ENCODE measurements at places on chromosomes 7 and 10. TPM values are rescaled to one million over a fixed set of nuclear protein-coding genes. Genes with fewer than 3 reads are reported as not detected.

The SFRP4 gene
- 42.6 TPM for total RNA-seq

The AS3MT gene
- total RNA-seq = 5.4 TPM

The MMD2 gene
- not detected for total RNA-seq

DNA sequence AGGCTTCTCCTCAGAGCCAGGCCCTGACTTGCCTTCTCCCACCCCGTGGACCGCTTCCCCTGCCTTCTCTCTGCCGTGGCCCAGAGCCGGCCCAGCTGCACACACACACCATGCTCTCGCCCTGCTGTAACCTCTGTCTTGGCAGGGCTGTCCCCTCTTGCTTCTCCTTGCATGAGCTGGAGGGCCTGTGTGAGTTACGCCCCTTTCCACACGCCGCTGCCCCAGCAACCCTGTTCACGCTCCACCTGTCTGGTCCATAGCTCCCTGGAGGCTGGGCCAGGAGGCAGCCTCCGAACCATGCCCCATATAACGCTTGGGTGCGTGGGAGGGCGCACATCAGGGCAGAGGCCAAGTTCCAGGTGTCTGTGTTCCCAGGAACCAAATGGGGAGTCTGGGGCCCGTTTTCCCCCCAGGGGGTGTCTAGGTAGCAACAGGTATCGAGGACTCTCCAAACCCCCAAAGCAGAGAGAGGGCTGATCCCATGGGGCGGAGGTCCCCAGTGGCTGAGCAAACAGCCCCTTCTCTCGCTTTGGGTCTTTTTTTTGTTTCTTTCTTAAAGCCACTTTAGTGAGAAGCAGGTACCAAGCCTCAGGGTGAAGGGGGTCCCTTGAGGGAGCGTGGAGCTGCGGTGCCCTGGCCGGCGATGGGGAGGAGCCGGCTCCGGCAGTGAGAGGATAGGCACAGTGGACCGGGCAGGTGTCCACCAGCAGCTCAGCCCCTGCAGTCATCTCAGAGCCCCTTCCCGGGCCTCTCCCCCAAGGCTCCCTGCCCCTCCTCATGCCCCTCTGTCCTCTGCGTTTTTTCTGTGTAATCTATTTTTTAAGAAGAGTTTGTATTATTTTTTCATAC is 38.0 kb downstream of the LIMK1 start:
- H3K36me3 ChIP-seq = peaks cover 59% of the 10 kb centered on the region
- H3K27me3 ChIP-seq = no peaks in the 10 kb centered on the region
- H3K4me1 ChIP-seq = no peaks in the 10 kb centered on the region
- H3K4me3 ChIP-seq = no peak overlapping the region
- H3K27ac ChIP-seq = no peak overlapping the region

GRCh38 chr7:74511345-74511744 is 57.6 kb downstream of the GTF2IRD1 start:
- no peaks in the 10 kb centered on the region for H3K27me3 ChIP-seq
- H3K27ac ChIP-seq = peak overlapping the region; percentile 88
- H3K36me3 ChIP-seq = peaks cover 52% of the 10 kb centered on the region
- peaks cover 9% of the 10 kb centered on the region for H3K4me1 ChIP-seq
- no peak for DNase-seq

GRCh38 chr10:79422178-79422892 is 23.1 kb downstream of the ZCCHC24 start:
- DNase-seq = peak; percentile 79
- peak overlapping the region; percentile 78 for H3K27ac ChIP-seq
- H3K4me3 ChIP-seq = no peak overlapping the region

DNA sequence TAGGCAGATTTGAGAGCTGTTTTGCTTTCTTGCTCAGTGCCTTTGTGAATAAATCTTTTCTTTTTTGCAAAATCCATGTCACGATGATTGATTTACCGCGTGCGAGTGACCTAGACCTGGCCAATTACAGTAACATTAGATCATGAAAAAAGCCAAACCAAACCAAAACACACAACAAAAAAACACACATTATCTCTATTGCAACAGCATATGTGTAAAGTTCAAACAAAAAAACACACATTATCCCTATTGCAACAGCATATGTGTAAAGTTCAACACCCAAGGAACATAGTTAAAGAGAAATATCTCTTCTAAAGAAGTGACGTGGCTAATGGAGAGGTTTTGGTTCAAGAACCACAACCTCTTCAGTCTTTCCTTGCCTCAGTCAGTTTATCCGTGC is 342.6 kb upstream of the NRG3 start:
- H3K36me3 ChIP-seq = no peaks in the 10 kb centered on the region
- H3K27me3 ChIP-seq = no peaks in the 10 kb centered on the region
- H3K27ac ChIP-seq = no peak overlapping the region
- H3K4me3 ChIP-seq = no peak overlapping the region

DNA sequence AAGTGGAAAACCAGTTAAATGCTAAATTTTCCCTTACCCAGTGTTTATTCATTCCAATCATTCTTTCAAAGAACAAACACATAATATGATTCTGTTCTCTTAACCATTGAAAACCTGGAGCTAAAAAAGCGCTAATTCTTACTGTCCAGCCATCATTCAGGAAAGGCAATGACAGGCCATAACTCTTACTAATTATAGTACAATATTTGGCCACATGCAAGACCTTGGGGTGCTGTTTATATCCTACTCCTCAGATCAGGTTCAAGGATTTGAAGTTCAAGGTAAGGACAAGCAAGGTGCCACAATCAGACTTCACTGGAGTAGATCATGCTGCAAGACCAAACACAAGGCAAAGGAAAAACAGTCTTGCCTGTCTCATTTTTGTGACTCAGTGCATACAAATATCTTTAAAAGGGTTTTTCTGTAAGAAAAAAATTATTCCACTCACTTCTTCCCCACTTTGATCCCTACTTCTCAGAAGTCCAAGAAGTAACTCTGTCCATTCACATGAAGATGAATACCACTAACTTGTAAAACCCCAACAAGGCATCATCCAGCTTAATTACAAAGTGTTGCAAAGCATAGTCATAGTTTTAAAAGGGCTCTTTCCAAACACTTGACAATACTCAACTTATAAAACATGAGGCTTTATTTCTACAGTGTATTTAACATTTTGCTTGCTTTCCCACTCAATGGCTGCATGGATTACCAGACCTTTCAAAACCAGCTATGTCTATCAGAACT is 153.0 kb downstream of the DOCK4 start:
- no peaks in the 10 kb centered on the region for H3K27me3 ChIP-seq
- no peaks in the 10 kb centered on the region for H3K4me1 ChIP-seq
- H3K27ac ChIP-seq = no peak overlapping the region

GRCh38 chr7:18177129-18177814 is 149.6 kb upstream of the PRPS1L1 start:
- H3K4me3 ChIP-seq = no peak overlapping the region
- no peaks in the 10 kb centered on the region for H3K27me3 ChIP-seq
- H3K4me1 ChIP-seq = no peaks in the 10 kb centered on the region
- no peak for DNase-seq
- H3K36me3 ChIP-seq = no peaks in the 10 kb centered on the region

- H3K36me3 ChIP-seq = no peaks in the 10 kb centered on the region
- no peak overlapping the region for H3K4me3 ChIP-seq
- H3K27me3 ChIP-seq = no peaks in the 10 kb centered on the region
These were observed 264.4 kb downstream of the NEBL start for GRCh38 chr10:20632696-20633095.

The GJD4 gene
- total RNA-seq = not detected

DNA sequence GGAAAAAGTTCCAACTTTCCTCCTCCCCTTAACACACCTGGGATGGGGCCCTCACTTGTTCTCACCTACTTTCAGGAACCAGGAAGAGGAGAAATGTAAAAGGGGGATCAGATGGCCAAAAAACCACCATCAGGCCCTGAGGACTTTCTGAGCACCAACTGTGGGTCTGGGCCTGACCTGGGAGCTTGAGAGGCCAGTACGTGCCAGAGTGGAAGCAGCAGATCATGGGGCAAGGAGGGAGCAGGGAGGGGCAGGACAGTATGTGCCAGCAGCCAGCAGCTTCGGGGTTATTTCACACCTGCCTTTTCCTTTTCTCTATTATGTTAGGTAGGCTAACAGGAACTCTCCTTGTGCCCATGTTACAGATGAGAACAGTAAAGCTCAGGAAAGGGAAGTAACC is 118.8 kb upstream of the UNC5B start:
- H3K4me3 ChIP-seq = no peak overlapping the region
- H3K27me3 ChIP-seq = no peaks in the 10 kb centered on the region
- no peaks in the 10 kb centered on the region for H3K36me3 ChIP-seq

The CALHM1 gene
- total RNA-seq = not detected

The SPDYE8 gene
- not detected for total RNA-seq

The SEMA3D gene
- 8.2 TPM for total RNA-seq

DNA sequence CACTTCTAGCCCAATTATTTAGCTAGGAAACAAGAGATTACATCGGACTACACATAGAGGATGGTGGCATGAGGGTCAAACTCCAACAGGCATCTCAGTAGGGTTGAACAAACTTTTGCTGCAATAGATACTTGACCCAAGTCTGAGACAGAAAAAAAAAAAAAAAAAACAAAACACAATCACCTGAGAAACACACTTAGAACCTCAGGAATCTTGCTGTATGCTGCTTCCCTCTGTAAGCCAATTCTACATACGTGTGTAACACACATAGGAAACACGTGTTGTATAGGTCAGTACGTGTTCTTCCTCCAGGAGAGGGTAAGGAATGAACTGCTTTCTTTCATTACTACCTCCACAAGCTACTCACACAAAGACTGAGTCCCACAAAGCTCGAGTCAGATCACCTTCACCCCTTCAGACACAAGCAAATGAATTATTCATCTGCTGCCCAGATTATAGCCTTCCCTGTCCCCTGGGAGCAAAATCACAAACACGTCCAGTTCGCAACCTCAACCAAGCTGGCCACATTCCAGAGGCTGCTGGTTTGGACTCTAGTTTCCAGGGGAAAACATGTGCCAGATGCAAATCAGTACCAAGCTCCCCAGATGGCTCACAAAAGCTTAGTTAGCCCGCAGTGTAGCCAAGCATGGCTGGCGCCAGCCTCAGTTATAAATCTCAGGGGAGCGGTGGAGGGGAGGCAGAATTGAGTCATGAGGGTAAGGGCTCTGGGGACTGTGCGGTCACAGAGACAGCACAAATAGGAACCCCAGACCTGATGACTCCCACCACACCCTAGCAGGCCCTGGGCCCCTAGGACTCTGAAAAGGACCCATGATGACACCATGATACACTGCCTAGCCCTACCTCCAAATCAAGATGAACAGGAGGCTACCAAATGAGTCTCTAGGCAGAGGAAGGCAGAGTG is 15.1 kb downstream of the PSAP start:
- H3K36me3 ChIP-seq = peaks cover 30% of the 10 kb centered on the region
- no peaks in the 10 kb centered on the region for H3K27me3 ChIP-seq
- peak; percentile 76 for DNase-seq
- H3K27ac ChIP-seq = peak overlapping the region; percentile 96
- H3K4me3 ChIP-seq = no peak overlapping the region

DNA sequence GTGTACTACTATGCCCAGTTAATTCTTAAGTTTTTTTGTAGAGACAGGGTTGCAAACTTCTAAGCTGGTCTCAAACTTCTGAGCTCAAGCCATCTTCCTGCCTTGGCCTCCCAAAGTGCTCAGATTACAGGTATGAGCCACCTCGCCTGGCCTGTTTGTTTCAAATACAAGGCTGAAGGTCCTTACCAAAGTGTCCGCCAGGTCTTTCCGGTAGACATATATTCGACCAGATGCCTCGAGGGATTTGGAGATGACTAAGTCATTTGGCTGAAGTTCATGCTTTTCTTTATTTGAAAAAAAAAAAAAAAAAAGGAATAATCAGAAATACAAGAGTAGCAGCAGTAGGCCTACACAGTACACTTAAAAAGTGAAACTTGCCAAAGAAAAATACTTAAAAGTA is 204.5 kb upstream of the CDCA7L start:
- H3K36me3 ChIP-seq = no peaks in the 10 kb centered on the region
- H3K4me1 ChIP-seq = no peaks in the 10 kb centered on the region
- no peak for DNase-seq
- no peak overlapping the region for H3K4me3 ChIP-seq
- H3K27ac ChIP-seq = no peak overlapping the region

- H3K36me3 ChIP-seq = no peaks in the 10 kb centered on the region
- no peak overlapping the region for H3K27ac ChIP-seq
- H3K27me3 ChIP-seq = no peaks in the 10 kb centered on the region
- no peak for DNase-seq
- H3K4me3 ChIP-seq = no peak overlapping the region
These were observed 7.3 kb upstream of the PCDH15 start for GRCh38 chr10:54808186-54808935.

- no peaks in the 10 kb centered on the region for H3K4me1 ChIP-seq
- H3K27ac ChIP-seq = no peak overlapping the region
- H3K27me3 ChIP-seq = no peaks in the 10 kb centered on the region
- DNase-seq = no peak
These were observed 132.7 kb downstream of the DNAJC1 start for GRCh38 chr10:21870849-21871248.

GRCh38 chr10:113232928-113233511 is 283.0 kb downstream of the TCF7L2 start:
- H3K4me1 ChIP-seq = no peaks in the 10 kb centered on the region
- H3K27me3 ChIP-seq = no peaks in the 10 kb centered on the region
- H3K4me3 ChIP-seq = no peak overlapping the region
- no peaks in the 10 kb centered on the region for H3K36me3 ChIP-seq
- H3K27ac ChIP-seq = no peak overlapping the region

GRCh38 chr7:20199015-20199737 is 18.0 kb downstream of the MACC1 start:
- H3K27ac ChIP-seq = no peak overlapping the region
- no peak overlapping the region for H3K4me3 ChIP-seq
- H3K4me1 ChIP-seq = no peaks in the 10 kb centered on the region
- H3K27me3 ChIP-seq = no peaks in the 10 kb centered on the region

The PLCE1 gene
- total RNA-seq = 16.5 TPM

GRCh38 chr7:108623220-108623619 is 53.5 kb downstream of the DNAJB9 start:
- H3K27me3 ChIP-seq = no peaks in the 10 kb centered on the region
- no peaks in the 10 kb centered on the region for H3K4me1 ChIP-seq
- H3K27ac ChIP-seq = no peak overlapping the region
- H3K36me3 ChIP-seq = no peaks in the 10 kb centered on the region
- no peak for DNase-seq

- no peaks in the 10 kb centered on the region for H3K36me3 ChIP-seq
- H3K27me3 ChIP-seq = no peaks in the 10 kb centered on the region
- no peak overlapping the region for H3K4me3 ChIP-seq
- H3K4me1 ChIP-seq = no peaks in the 10 kb centered on the region
These were observed 165.9 kb upstream of the MYO3A start for GRCh38 chr10:25768167-25768566.

The NSUN5 gene
- total RNA-seq = 23.4 TPM

DNA sequence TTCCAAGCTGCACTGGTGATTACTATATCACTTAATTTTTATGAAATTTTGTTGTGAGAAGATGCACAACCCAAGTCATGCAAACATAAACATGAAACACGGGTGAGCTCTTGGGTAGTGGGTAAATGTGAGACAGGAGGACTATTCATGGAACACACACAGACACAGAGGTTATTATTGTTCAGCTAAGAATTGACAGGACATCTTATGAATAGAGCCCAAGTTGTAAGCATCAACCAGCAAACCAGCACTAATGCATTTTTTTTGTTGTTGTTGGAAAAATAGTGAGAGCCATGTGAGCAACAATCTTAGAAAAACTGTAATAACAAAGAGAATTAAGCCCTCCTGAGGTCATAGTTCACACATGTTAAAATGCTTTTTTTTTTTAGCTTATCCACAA is 1179.7 kb downstream of the GATA3 start:
- H3K27ac ChIP-seq = no peak overlapping the region
- no peak for DNase-seq
- H3K27me3 ChIP-seq = peaks cover 3% of the 10 kb centered on the region
- H3K36me3 ChIP-seq = no peaks in the 10 kb centered on the region

- no peaks in the 10 kb centered on the region for H3K36me3 ChIP-seq
- H3K27ac ChIP-seq = peak overlapping the region; percentile 8
- H3K4me3 ChIP-seq = no peak overlapping the region
- H3K4me1 ChIP-seq = peaks cover 18% of the 10 kb centered on the region
- no peak for DNase-seq
- H3K27me3 ChIP-seq = no peaks in the 10 kb centered on the region
These were observed 455.7 kb upstream of the KLF6 start for GRCh38 chr10:4240608-4241197.

All from tibial nerve (tissue), 4 donors.